Bladder microvascular endothelial cell (primary cell): ENCODE measurements at places on chromosomes 13 and 19. TPM values are rescaled to one million over a fixed set of nuclear protein-coding genes. Genes with fewer than 3 reads are reported as not detected.

Gene SELENOV
- not detected in 2 replicates for total RNA-seq

Gene MUC16
- total RNA-seq, result not detected in 2 replicates

Gene ACP5
- total RNA-seq, result 0.19 TPM in 1 of 2 replicates, not detected in the other

Gene ZBTB7A
- 8.4 and 18.3 TPM in 2 replicates for total RNA-seq

Gene BST2
- 36.9 and 54.1 TPM in 2 replicates for total RNA-seq

Gene ZNF575
- 0.06 and 0.16 TPM in 2 replicates for total RNA-seq

Gene SIGLECL1
- total RNA-seq, result not detected in 2 replicates

Gene CCDC70
- total RNA-seq, result not detected in 2 replicates

Gene NLRP4
- total RNA-seq, result not detected in 2 replicates
